ENCODE measurements at places on chromosomes 5 and 9.

DNA sequence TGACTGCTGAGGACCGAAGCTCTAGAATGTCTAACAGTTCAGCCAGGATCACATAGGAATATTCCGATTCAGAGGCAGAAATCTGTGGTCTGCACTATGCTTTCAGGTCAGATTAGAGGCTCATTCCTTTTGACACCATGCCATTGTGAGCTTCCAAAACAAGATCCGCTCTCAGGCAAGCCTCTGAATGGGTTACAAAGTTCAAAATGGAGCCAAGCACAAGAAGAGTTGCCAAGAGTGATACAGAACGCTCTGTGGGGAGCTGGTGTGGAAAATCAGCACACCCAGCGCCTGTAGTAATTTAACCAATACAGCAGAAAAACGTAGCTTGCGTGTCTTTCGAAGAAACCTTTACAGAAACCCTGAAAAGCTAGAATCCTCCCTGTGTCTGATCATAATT, 33.3 kb upstream of the FAT2 start:
- no peak for DNase-seq

DNA sequence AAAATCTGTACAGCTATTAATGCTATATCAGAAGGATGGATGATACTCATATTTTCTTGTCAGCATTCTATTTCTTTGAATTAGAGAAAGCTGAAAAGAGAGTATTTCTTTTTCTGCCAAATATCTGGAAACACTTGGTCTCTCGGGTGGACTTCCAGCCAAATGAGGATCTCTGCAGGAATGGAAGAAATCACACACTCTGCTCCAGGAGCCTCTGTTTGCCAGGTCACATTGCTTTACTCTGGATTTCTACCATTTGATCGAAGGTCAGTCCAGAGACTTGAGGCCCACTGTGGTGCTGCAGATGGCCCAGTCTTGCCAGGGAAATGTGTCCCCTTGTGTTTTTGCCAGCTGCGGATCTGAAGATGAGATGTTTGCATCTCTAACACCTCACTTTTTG, 154.1 kb downstream of the PCSK1 start:
- DNase-seq = no peak

DNA sequence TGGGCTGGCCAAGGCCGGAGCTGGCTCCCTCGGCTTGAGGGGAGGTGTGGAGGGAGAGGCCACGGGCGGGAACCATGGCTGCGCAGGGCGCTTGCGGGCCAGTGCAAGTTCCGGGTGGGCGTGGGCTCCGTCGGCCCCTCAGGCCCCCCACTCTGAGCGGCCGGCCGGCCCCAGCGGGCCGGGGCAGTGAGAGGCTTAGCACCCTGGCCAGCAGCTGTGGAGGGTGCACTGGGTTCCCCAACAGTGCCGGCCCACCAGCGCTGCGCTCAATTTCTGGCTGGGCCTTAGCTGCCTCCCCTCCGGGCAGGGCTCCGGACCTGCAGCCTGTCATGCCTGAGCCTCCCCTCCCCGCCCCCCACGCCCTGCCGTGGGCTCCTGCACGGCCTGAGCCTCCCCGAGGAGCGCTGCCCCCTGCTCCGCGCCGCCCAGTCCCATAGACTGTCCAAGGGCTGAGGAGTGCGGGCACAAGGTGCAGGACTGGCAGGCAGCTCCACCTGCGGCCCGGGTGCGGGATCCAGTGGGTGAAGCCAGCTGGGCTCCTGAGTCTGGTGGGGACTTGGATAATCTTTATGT, 184.2 kb downstream of the ATPSCKMT start:
- peak; percentile 17 for DNase-seq

GRCh38 chr5:149387081-149387631, 8.1 kb upstream of the IL17B start:
- no peak for DNase-seq

DNA sequence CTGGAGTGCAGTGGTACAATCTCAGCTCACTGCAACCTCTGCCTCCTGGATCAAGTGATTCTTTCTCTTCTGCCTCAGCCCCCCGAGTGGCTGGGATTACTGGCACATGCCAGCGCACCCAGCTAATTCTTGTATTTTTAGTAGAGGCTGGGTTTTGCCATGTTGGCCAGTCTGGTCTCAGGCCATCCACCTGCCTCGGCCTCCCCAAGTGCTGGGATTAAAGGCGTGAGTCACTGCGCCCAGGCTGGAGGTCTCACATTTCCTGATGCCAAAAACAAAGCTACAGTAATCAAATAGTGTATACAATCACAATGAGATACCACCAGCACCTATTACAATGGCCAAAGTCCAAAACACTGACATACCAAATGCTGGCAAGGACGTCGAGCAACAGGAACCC, 51.1 kb downstream of the TTLL11 start:
- DNase-seq = no peak
